ENCODE measurements at places on chromosomes 5 and 9. TPM values are rescaled to one million over a fixed set of nuclear protein-coding genes. Genes with fewer than 3 reads are reported as not detected.

SLC1A3 gene
- not detected for total RNA-seq

APBA1 gene
- 0.11 TPM for total RNA-seq

NACC2 gene
- total RNA-seq = 32.1 TPM

ESM1 gene
- total RNA-seq = not detected

ACER2 gene
- 3.2 TPM for total RNA-seq

S1PR3 gene
- total RNA-seq = 41.2 TPM

NKD2 gene
- total RNA-seq = 18.5 TPM

SH3RF2 gene
- total RNA-seq = 3.4 TPM

SPINK13 gene
- total RNA-seq = not detected

C5 gene
- total RNA-seq = 12.9 TPM

FYB1 gene
- total RNA-seq = 10.0 TPM

TICAM2 gene
- total RNA-seq = 1.1 TPM

SPAG8 gene
- 0.58 TPM for total RNA-seq

EPB41L4A gene
- total RNA-seq = 1.5 TPM

MEGF10 gene
- not detected for total RNA-seq

SGCD gene
- 4.5 TPM for total RNA-seq

GNE gene
- total RNA-seq = 11.3 TPM
